ENCODE measurements at places on chromosomes 3 and 15. TPM values are rescaled to one million over a fixed set of nuclear protein-coding genes. Genes with fewer than 3 reads are reported as not detected.
A peak's percentile ranks its signal among the peaks of the same experiment; 100 is the strongest.

DNA sequence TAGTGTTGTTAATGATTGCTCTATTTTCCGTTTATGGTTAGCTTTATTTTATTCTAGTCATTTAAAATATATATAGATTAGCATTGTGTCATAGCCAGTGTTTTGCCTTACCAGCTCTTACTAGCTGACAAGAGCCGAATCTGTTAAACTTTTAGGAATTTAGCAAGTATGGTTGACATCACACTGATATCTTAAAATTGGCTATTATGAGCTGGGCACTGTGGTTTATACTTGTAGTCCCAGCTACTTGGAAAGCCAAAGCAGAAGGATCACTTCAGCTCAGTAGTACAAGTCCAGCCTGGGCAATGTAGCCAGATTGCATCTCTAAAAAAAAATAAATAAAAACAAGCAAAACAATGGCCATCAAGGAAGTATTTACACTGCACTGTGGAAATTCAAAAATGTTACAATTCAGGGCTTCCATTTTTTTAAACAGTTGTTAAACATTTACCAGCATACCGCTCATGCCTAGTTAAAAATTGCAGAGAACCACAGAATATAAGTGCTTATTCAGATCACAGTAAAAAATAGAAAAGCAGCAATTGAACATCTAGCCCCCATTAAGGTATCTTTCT lies 208.4 kb upstream of the CGNL1 start:
- DNase-seq = no peak

- no peak for DNase-seq
Measured at GRCh38 chr15:40847223-40847961, 3.5 kb downstream of the SPINT1 start.

The NR2C2 gene
- total RNA-seq = 16.3 TPM

DNA sequence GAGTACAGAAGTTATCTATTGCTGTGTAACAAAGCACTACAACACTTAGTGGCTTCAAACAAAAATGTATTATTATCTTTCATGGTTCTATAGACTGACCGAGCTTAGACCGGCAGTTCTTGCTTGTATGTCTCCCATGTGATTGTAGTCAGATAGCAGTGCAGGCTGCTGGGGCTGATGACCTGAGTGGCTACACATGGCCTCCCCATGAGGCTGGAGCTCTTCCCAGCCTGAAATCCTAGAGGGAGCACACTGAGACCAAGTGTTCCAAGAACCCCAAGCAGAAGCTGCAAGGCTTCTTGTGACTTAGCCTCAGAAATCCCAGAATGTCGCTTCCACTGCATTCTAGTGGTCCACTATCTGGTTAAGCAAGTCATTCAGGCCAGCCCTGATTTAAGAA lies 141.2 kb upstream of the TLE3 start:
- DNase-seq = no peak

The TIPIN gene
- total RNA-seq = 7.1 TPM

The FHIT gene
- 2.0 TPM for total RNA-seq

The PROK2 gene
- not detected for total RNA-seq

DNA sequence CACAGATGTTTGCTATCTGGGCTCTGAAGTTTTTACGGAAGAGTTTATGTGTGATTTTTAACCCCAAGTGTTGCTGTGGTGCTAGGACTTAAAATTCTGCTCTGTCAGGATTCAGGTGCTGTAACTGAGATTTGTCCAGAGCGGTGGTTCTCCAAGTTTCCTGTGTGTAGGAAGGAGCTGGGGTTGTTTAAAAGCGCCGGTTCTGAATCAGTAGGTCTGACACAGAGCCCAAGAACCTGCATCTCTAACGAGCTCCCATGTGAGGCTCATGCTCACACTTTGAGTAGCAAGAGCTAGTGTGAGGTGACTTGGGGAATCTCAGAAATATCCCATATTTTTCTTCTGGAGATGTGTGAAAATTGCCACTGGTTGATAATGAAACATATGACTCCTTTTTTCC lies 325.5 kb downstream of the SATB1 start:
- no peak for DNase-seq

GRCh38 chr15:67828969-67829646 lies 3.8 kb downstream of the SKOR1 start:
- DNase-seq = no peak

DNA sequence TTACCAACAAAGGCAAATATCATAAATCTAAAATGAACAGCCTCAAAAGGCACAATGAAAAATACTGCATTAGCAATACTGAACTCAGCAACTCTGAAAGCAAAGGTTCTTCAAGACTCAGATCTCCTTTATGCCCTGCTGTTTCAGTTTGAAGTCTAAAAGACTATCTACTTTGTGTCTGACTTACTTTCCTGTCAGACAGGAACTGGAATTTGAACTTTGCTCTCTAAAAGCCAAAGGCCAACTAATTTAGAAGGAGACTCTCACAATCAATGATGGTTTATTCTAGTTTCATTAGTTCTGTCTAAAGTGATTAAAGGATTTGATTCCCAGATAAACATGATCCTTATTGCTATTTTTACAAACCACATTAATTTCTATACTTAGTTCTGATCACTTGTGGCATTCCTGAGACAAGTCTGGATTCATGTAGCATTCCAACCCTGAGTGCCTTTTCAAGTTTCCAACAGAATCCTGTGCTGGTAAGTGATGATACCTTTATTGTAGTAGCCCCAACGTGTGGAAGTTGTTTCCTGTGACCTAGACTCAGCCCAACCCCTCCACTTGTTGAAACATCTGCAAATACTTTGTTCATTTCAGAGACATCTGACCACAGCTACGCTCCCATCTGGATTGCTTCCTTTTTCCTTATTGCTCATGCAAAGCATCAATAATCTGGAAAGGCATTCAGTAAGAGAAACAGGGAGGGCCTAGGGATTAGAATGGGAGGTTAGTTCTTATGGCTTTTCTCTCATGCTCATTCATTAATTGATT lies 14.9 kb upstream of the LEKR1 start:
- peak; percentile 36 for DNase-seq

GRCh38 chr3:105759442-105760078 lies 109.3 kb downstream of the CBLB start:
- no peak for DNase-seq

DNA sequence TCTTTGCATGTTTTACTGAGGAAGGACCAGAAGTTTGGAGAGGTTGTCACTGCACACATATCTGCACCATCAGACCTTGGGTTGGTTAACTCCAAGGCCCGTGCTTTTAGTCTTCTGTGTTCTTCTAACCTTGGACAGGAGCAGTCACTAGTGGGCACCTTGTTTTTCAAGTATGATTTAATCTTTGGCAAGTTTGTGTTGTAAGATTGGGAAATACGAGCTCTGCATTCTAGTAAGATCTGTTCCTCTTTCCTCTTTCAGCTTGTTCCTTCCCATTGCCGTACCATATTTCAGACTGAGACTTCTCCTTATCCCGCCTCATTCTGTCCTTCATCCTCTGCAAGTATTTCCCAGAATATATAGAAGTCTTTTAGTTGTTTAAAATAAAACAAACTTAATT lies 5.1 kb downstream of the TMOD2 start:
- DNase-seq = no peak

- DNase-seq = no peak
Measured at GRCh38 chr3:54530944-54531343, 396.9 kb downstream of the LRTM1 start.

DNA sequence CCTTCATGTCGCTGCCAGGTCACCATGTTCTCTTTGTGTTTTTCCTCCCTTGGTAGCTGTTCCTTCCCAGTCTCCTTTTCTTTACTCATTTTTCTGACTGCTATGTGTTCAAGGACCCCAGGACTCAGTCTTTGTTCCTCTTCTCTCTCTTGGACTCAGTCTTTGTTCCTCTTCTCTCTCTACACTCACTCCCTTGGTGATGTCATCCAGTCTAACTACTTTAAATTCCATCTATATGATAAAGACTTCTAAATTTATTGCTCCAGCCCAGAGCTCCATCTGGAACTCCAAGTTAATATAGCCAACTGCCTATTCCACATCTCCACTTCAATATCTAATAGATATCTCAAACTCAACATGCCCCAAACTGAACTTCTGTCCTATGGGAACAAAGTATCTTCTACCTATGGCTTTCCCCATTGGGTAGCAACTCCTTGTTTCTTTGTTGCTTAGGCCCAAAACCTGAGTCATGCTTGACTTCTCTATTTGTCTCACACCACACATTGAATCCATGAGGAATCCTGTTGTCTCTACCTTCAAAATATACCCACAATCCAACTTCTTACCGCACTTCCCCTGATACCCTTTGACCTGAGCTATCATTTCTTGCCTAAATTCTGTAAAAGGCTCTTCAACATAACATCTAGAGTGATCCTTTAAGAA lies 4.9 kb upstream of the DYNC1LI1 start:
- no peak for DNase-seq

DNA sequence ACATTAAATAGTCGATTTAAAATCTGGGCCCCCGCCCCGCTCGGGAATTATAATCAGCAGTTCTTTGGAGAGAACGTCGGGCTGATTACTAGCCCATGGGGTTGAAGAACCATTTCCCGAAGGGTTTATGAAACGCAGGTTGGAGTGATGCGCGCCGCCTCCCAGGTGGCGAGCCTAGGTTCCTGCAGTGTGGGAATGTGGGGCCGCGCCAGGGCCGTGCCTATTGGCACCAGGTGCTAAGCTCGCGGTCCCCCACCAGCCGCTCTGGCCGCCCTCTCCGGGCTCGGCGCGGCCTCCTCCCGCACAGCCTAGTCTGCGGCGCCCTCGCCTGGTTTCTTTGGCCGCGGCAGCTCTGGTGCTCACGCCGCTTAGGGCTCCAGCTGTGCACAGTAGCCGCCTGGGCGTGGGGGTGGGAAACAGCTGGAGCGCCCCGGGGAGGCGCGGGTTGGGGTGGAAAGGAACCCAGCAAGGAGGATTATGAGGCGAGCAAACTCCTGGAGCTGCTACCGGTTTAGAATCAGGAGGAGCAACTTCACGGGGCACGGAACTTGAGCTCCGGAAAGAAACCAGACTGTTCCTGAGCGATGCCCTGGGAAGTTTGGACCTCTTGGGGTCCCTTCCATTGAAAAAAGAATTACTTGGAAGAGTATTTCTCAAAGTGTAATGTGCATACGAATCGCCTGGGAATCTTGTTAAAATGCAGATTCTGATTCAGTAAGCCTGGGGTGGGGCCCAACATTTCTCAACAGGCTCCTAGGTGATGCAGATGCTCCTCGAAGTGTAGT lies 5.6 kb upstream of the MECOM start:
- no peak for DNase-seq

DNA sequence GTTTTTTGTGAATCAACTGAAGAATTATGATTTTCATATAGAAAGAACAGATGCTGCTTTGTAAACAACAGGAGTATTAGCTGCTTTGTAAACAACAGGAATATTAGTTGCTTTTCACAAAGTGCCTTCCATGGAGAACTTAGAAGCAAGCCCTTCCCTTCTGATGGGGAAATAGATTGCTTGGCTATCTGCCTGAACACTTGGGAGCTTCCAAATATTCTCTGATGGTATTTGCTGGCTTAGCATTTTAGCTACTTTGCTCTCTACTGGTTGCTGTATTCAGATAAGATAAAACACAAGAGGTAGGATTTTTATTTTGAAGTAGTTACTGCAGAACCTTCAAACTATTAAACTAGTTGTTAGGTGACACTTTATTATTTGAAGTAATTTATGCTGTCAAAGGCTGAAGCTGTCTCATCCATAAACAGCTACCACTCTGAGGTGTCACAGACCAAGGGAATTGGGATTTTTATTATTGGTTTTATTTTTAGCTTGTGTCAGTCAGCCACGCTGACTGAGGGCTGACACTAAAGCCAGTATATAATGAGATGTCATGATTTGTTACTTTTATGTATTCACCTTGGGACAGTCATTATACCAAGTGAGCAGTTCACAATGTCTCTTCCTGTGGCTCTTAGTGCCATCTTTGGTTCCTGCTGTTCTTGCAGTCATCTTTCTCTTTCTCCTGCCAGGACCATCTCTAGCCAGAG lies 50.0 kb downstream of the ZIC1 start:
- DNase-seq = no peak

GRCh38 chr3:132037581-132037980 lies 2.8 kb upstream of the CPNE4 start:
- DNase-seq = no peak

The STT3B gene
- total RNA-seq = 130 TPM

The XCR1 gene
- total RNA-seq = not detected
